OCI-LY7 (cell line): ENCODE measurements at places on chromosomes 16 and 17. TPM values are rescaled to one million over a fixed set of nuclear protein-coding genes. Genes with fewer than 3 reads are reported as not detected.

The DRC3 gene
- total RNA-seq, result 0.19 and 0.50 TPM in 2 replicates

The ARSG gene
- total RNA-seq, result 51.6 and 53.0 TPM in 2 replicates

DNA sequence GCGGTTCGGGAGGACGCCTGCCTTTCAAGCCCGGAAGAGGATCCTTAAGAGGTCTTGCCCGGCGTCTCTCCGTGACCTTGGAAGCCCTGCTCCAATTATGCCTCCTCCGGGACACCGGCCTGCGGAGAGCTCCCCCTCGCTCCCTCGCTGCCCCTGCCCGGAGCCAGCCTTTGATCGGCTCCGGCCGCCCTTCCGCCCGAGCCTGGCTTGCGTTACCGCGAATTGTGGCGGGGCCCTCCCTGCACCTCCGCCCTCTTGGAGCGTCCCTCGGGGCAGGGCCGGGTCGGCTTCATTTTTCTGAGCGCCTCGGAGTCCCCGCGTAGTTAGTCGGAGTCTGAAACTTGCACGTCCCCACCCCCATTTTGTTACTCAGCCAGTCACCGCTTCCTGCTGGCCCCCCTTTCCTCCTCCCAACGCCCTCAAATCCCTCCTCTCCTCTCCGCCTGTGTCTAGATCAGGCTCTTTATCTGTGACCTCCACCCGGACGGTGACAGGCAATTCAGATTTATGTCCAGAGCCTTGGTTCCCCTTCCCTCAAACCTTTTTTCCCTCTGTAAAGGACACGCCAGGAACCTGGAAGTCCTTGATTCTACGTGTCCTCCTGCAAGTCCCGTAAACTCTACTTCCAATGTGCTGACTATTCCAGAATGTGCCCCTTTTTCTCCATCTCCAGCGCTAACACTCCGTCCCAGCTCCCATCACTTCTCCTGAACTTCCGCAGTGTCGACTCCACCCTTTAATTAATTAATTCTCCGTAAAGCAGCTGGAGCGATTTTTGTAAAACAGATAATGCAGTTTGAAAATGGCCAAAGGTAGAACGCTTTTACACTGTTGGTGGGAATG, 569 bp upstream of the RABEP2 start:
- peak; percentile 86 for DNase-seq

DNA sequence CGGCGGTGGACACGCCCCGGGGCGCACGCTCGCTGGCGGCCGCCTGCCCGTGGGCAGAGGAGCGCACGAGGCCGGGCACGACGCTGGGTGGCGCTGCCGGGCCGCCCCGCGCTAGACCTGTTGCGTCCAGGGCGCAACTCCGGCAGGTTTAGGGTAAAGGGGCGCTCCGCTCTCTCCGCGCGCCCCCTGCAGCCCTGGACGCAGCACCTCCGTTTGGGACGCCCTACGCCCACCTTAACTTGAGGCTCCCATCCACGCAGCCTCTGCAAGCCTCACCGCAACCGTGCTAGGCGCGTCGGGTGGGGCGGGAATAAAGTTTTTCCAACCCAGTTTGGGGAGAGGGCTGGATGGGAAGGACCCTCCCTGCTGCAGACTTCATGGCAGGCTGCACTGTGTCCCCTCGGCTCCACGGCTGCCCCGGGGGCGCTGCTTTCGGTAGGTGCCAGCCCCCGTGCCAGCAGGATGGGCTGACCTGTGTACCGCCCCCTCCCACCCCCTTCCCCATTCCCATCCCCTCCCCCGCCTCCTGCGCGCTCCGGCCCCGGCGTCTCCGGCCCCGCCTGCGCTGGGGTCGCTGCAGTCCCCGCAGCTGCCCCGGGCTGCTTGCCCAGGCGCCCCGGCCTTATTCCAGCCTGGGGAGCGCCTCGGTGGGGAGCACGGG, at the start of gene SYT17:
Gene SYT17 (plus strand): TSS at position 531 of the 661 bp plus-strand sequence. CDS start 407 bp downstream, outside the sequence.
- peak; percentile 57 for DNase-seq

- DNase-seq, result no peak
Measured at GRCh38 chr16:72886346-72886974, 161.5 kb downstream of the ZFHX3 start.
